Stimulated activated CD8-positive, alpha-beta memory T cell treated with anti-CD3 and anti-CD28 coated beads, Interleukin-2, amount 100 ng/mL, for 1 hour (primary cell): ENCODE measurements at places on chromosomes 13 and 19.

GRCh38 chr13:25064396-25064795 is 31.5 kb upstream of the PABPC3 start:
- DNase-seq: no peak

DNA sequence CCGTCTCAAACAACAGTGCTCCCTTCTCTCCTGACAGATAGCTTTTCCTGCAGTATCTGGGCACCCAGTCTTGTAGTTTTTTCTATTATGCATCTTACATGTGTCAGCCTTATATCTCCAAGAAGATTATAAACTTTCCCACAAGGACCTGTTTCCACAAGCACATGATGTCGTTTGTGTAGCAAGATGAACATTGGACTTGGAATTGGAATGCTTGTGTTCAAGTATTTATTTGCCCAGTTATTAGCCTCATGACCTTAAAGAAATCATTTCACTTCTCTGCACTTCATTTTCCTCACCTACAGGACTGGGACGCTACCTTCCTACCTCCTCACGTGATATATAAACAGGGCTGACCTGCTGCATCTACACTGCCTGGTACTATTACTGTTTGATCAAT is 21.5 kb downstream of the SHISA2 start:
- DNase-seq: no peak

DNA sequence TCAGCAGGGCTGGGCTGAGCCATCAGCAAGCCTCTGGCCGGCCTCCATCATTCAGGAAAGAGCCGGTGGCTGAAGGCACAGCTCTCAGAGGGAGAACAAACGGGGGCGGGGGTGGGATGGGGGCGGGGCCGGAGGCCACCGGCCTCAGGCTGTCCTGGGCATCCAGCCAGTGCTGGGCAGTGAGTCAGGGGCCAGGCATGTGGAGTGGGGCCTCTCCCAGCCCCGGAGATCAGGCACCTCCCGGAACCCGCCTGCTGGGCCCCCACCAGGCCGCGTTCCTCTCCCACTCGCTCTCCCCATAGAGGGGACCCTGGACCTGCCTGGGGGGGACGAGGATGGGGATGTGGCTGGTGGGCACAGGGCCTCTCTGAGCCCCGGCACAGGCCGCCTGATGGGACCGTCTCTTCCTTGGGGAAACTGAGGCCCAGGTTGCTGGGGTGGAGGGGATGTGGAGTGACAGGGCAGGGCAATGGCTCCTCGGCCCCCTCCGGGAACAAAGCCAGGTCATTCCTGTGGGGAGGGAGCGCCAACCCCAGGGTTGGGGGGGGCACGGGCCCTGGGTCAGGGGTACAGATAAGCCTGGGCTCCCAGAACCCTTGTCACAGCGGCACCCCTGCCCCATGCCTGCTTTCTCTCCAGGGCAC is 12.9 kb downstream of the SPC24 start:
- no peak for DNase-seq

GRCh38 chr19:384799-385169 is 24.2 kb downstream of the C2CD4C start:
- DNase-seq: no peak

- DNase-seq: no peak
Observed at GRCh38 chr13:38819053-38819452, 132.2 kb downstream of the FREM2 start.

- no peak for DNase-seq
Observed at GRCh38 chr19:19817357-19817756, 4.2 kb downstream of the ZNF506 start.

- no peak for DNase-seq
Observed at GRCh38 chr19:1522061-1522460, 1.8 kb upstream of the PLK5 start.

DNA sequence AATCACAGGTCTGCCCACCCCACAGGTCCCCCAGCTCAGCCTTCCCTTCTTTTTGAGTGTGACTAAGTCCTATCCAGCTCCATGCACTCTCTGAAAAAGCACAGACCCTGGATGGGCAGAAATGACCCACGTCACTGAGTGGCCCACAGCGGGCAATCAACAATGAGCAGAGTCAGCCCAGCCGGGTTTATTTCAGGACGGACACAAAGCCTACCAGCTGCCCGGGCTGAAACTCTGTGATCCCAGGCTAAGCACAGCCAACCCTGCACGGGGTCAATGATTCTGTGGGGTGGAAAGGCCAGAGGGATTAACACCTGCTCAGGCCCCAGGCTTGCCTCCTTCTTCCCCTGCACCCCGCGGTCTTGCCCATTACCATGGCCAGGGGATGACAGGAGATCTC is 8.4 kb downstream of the NAPA start:
- DNase-seq: no peak

DNA sequence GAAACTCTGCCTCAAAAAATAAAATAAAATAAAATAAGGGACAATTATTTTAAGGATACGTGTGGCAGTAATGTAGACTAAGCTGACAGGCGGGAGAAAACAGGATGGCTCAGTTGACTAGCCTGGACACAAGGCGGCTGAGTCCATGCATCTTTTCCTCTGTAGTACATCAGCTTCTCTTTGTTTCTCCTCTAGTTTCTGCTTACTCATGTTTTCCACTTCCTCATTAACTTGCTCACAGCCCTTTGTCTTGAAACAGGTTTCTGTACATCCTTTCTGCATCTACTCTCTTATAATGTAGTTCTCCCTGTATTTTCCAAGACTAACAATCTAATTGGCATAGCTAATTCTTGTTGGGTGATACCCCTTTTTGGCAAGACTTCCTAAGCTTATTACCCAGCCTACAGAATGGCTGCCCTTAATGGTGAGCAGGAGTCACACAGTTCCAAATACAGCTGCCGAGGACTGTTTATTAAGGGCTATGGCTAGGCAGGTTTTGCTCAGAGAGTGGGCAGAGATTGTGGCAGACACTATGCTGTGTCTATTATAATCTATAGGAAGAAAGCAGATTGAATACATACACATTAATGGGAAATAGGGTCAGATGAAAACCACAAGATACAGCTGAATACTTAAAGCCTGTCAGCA is 58.7 kb upstream of the KLF5 start:
- no peak for DNase-seq

GRCh38 chr19:49113762-49114629 is at the start of gene LIN7B:
Gene LIN7B (plus strand): TSS chr19:49114370. CDS start chr19:49114405, 35 bp downstream.
- DNase-seq: peak; percentile 53

DNA sequence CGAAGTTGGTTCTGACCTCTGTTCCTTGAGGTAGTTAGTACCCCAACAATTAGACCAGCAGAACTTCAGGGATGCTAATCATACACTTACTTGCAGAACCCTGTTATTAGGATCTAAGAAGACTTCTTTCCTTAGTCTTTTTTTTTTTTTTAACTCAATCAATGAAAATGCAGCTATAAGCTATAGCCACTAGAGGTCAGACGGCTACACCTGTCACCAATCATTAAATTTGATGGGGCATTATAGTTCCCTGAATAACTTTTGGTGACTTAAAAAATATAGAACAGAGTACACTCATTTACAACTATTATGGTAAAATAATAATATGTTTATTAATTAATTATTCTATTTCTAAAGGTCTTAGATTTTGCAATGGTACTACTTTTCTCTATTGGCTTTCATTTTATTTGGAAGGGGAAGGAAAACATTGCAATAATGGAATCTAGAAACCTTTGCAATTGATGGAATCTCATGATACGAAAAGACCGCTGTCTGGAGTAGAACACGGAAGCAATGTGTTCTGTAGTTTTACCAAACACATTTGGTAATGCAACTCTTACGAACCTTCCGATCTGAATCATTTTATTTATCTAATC is 483.2 kb downstream of the DIAPH3 start:
- no peak for DNase-seq

GRCh38 chr13:41751277-41751676 is 209.6 kb downstream of the VWA8 start:
- DNase-seq: no peak

DNA sequence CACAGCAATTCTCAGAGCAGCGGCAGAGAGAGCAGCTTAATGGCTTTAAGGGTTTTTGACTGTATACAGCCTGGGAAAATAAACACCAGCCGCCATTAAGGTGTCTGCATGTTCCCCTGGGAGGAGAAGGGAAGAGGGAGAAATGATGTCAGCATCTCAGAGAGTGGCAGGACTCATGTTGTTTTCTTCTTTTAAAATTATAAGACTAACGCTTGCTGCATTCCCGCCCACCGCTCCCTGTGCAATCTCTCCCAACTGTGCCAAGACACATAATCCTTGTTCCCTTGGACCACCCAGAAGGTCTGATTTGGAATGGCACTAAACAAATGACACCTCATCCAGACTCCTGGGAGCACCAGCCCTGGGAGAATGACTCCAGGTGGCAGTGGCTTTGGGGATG is 27.7 kb upstream of the FAM216B start:
- DNase-seq: no peak

GRCh38 chr13:34868733-34869132 is 73.3 kb upstream of the NBEA start:
- DNase-seq: no peak

- DNase-seq: no peak
Observed at GRCh38 chr19:16615808-16616207, 12.2 kb downstream of the MED26 start.

DNA sequence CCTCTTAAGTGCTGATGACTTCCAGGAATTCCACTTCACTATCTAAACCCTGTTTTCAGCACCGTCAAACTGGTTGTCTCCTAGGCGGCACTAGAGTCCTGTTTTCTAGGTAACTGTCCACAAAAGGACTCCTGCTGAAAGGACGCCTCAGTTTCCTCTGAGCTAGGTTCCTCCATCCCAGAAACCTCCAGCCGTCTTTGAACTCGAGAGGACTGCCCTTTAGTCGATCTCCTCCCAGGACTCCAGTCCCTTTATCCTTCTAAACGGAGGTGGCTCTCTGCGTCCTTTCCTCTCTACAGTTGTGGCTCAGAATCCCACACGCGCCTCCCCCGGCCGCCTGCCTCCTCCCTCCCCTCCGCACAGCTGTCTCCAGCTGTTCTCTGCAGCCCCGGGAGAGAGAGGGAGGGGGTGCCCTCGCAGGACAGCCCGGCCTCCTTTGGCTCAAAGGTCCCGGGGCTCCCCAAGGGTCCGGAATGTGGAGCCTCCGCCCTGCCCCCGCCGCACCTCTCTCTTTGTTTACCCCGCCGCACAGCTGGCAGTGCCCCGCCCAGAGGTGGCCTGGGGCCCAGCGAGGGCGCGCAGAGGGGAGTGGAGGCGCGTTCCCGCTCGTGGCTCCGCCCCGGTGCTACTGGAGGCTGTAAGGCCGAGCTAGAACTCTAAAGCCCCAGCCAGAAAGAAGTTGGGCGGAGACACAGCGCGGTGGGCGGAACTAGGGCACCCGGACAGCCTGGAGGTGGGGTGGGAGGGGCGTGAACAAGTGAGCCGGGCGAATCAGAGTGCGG is 2.4 kb downstream of the LTBP4 start:
- DNase-seq: peak; percentile 80

DNA sequence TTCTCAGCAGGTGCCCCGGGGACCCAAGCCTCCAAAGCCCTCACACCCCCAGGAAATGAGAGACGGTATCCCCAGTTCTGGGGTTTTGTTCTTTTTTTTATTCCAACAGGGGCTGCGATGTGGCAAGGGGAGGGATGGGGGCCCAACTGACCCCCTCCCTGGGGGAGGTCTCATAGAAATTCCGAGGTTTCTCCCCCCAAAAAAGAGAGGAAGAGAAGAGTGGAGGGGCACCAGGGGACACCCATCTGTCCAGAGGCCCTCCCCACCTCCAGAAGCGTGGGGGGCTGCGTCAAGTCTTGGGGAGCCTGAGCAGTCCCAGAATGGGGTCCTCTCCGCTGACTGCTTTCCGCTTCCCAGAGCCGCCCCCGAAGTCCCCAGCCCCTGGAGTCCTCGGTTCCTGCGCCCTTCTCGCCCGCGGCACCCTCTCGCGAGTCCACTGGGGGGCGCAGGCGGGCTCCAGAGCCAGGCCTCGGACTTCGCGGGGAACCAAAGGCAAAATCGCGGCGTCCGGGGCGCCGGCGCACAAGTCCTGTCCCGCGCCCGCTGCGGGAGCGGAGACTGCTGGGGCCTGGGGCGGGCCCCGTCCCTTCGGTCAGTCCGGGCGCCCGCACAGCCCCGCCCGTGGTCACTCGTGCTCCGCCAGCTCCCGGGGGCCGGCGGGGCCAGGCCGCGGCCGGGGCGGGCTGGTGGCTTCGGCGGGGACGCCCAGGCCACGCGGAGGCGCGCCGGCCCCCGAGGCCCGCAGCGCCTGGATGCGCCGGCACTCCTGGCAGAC is 4.4 kb upstream of the ATP1A3 start:
- DNase-seq: no peak

GRCh38 chr13:76043874-76044273 is 407.7 kb downstream of the LMO7 start:
- DNase-seq: no peak

GRCh38 chr13:49046519-49046918 is 70.8 kb downstream of the FNDC3A start:
- DNase-seq: no peak

GRCh38 chr13:106879806-106880205 is 311.9 kb upstream of the ARGLU1 start:
- DNase-seq: no peak

DNA sequence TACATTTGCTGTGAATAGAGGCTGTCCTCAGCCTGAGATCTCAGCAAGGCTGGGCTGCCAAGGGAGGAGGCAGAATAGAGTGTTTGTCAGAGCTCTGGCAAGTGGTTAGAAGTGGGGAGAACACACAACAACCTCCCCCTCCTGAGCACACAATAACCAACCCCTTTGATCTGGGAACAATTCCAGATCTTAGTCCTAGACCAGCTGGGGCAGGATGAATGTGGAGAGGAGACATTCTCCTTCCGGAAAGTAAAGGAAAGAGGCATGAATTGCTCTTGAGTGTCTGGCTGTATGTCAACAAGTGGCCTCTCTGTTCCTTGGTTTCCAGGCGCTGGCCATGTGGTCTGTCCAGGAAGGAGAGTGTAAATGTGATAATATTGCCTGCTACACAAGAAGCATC is 114.9 kb upstream of the TMTC4 start:
- DNase-seq: no peak

GRCh38 chr13:71625694-71626093 is 241.3 kb downstream of the DACH1 start:
- no peak for DNase-seq

DNA sequence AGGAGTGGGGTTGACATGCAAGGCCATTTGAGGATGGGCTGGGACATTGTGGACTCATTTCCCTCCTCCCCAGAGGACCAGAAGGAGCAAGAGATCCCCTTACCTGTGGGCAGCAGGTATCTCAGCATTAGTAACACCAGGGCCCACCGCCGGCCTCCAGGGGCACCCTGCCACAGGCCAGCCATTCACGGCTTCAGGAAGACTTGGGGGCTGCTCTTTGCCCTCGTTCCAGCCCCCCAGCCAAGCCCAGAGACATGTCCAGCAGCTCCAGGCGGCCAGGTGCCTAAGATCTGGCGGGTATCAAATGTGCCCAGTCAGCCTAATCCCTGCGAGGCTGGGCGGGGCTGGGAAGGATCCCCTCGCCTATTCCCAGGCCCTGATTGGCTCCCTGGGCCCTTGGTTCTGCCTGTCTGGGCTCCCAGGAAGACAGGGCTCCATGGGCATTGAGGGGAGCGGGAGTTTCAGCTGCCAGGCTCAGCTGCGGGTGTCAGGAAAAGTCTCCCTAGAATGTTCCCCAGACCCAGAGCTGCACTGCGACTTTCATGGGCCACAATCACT is 21.3 kb upstream of the OR1M1 start:
- no peak for DNase-seq

- no peak for DNase-seq
Observed at GRCh38 chr19:45591004-45591637, 6.5 kb upstream of the OPA3 start.

- no peak for DNase-seq
Observed at GRCh38 chr13:36806102-36806501, 12.9 kb upstream of the RFXAP start.

GRCh38 chr19:50835785-50836542 is 2.6 kb upstream of the KLK15 start:
- DNase-seq: peak; percentile 34
